ENCODE measurements at places on chromosomes 7 and 10.

GRCh38 chr10:99927721-99928280 is 81.9 kb downstream of the DNMBP start:
- DNase-seq, result no peak

- no peak for DNase-seq
These were observed 245.5 kb upstream of the GRB10 start for GRCh38 chr7:51027935-51028830.

DNA sequence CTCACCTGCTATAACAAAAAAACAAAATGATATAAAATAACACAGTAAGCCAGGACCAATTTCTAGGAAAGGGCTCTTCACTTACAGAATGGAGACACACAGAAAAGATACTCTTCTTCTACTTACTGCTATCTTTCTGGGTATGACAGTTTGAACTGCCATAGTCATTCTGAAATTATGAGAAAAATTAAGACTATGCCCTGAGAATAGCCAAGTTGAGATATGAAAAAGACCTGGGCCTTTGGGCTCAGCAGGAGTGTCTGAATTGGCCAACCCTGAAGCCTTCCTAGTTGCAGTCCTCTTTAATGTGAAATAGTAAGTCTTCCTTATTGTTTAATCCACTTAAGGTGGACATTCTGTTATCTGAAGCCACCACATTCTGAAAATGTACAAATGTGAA is 519.5 kb downstream of the GRID1 start:
- no peak for DNase-seq

- no peak for DNase-seq
These were observed 38.3 kb upstream of the PRKCQ start for GRCh38 chr10:6618340-6618739.

- DNase-seq, result no peak
These were observed 526.6 kb upstream of the GHITM start for GRCh38 chr10:83612746-83613145.

GRCh38 chr7:3573151-3573550 is 272.1 kb downstream of the SDK1 start:
- DNase-seq, result no peak

DNA sequence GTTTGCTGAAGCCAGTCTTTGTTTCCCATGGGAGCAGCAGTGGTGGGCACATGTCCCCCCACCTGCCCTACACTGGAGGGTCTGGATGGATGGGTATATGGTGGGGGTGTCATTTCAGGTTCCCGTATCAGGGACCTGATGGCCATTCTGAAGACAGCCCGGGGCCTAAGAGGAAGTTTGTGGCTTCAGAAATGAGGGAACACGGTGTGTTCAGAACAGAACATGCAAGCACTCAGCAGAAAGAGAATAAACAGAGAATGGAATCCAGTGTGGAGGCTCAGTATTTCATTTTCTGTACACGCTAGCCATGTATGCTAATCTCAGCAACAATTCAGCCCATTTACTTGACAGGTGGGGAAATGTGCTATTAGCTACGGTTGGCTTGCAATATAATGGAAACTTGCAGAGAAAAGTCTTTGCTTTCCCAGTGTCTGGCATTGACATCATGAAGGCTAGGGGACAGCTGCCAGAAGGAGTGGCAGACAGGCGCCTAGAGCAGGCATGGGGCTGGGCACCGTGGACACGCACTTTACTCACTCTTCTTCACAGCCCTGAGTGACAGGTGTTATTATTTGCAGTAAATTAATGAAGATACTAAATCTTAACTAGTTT is 98.6 kb downstream of the ELMO1 start:
- no peak for DNase-seq

Data from activated T-cell treated with anti-CD3 and anti-CD28 coated beads for 48 hours (primary cell).